ENCODE measurements at places on chromosomes 1 and 21.

GRCh38 chr21:42073145-42074099, 2.3 kb downstream of the UMODL1 start:
- DNase-seq = peak; percentile 18

- DNase-seq = no peak
Observed at GRCh38 chr1:244992833-244993232, 128.5 kb upstream of the HNRNPU start.

DNA sequence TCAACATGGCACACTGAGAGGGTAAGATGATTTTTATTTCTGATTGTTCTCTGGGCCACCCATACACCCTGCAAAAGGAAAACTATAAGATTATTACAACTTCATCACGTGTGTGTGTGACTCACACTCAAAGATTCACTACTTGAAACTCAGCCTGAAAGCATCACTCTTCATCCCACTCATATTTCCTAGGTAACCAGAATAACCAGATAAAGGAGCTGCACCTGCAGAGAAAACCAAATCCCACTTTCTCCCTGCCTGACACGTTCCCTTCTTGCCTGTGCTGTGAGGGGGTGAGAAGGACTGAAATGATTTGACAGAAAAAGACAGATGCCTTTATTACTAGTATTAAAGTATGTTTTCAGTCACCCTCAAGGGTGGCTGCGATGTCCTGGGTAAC, 131.6 kb downstream of the TGFBR3 start:
- DNase-seq = peak; percentile 51

DNA sequence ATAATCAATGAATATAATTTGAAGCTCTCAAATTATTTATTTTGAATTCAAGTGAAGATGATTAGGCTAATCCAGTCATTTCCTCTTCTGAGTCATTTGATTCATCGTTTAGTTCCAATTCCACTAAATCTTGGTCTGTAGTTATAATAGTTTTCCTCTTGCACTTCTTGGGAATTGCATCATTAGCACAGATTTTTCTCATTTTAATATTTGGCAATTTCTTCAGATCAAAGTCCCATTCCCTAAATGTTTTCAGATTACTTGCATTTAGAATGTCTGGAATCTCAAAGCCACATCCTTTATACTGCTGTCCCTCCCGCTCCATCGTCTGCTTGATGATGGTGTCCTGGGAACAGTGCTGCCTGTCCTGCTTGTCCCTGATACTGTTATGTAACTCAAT, 43.5 kb downstream of the MAST2 start:
- peak; percentile 4 for DNase-seq

DNA sequence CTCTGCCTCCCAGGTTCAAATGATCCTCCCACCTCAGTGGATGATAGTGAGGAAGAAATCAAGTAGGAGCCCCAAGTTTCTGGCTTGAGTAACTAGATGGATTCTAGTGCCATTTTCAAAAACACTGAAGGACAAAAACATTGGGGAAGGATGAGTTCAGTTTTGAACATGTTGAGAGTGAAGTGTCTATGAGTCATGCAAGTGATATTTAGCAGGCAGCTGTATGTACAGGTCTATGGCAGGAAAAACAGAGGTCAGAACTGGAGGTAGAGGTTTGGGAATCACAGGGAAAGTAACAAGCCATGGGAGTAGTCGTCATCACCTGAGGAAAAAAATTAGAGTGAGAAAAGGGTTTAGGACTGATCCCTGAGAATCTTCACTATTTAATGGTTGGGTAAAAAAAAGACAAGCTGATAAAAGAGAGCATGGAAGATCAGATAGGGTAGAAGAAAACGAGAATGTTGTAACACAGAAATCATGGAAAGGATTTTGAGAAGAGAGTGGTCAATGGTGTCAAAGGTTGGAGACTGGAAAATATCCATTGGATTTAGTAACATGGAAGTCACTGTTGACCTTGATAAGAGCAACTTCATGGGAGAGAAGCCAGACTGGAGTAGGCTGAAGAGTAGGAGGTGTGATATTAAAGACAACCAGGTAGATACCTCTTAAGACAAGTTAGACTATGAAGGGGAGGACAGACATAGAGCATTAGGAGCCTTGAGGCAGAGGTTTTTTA, 53.1 kb downstream of the DIPK1A start:
- peak; percentile 63 for DNase-seq

DNA sequence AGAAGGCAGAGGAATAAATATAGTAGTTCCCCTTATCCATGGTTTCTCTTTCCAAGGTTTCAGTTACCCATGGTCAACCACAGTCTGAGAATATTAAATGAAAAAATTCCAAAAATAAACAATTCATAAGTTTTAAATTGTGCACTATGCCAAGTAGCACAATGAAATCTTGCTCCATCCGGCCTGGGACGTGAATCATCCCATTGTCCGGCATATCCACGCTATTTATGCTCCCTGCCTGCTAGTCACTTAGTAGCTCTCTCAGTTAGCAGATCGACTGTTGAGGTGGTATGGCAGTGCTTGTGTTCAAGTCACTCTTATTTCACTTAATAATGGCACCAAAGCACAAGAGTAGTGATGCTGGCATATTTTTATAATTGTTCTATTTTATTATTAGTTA, 58.6 kb upstream of the ARHGAP29 start:
- peak; percentile 79 for DNase-seq

- no peak for DNase-seq
Observed at GRCh38 chr1:245599371-245600174, 444.8 kb downstream of the KIF26B start.

GRCh38 chr1:10361515-10361914, 37.3 kb upstream of the PGD start:
- no peak for DNase-seq

DNA sequence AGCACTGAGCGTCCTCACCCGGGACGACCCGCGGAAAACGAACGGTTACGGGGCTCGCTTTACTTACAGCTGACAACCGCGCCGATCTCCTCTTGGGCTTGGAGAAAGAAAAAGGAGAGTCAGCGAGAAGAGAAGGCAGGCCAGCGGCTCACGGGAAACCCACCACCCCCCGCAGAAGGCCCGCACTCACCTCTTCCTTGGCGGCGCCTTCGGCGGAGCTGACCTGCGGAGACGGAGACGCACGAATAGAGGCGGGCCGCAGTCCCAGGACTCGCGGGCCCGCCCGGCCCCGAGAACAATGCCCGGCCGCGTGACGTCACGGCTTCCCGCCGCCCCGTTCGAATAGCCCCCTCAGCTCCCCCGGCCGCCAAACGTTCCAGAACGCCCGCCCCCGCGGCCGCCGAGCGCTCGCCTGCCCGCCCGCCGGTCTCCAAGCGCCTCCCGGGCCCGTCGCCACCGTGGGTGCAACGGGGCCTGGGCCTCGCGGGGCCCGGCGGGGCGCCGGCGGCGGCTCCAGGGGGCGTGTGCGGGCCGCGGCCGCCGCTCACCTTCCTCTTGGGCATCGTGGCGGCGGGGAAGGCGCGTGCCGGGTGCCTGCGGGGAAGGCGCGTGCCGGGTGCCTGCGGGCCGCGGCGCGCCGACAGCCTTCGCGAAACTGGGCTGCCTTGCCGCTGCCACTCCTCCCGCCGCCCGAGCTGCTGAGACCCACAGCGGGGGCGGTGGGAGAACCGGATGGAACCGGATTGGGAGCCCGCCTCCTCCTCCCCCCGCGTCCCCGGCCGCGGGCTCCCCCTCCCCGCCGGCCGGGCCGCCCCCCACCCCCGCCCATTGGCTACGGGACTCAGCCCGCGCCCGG, at the start of gene HMGN1:
Gene HMGN1, minus strand, starts transcription at position 734 of the 856 bp plus-strand sequence. Its CDS starts 171 bp downstream, at position 563.
- peak; percentile 67 for DNase-seq

- peak; percentile 30 for DNase-seq
Observed at GRCh38 chr1:234132795-234133194, 228.3 kb downstream of the SLC35F3 start.

DNA sequence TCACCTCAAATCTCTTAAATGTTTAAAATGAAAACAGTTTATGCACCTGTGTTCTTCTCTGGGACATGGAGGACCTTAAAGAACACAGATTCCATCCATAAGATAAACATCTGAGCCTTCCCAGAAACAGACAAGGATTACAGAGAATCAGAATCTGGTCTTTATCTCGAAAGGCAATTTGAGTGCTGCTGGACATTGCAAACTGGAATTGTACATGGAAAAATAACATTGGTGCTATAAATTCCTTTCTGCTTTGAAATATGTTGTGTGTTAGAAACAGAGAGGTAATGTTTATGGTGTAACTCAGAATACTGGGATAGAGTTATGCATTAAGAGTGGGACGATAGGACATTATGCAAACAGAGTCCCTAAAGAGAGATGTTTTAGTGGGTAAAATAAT, 6.6 kb upstream of the DDR2 start:
- DNase-seq = no peak

DNA sequence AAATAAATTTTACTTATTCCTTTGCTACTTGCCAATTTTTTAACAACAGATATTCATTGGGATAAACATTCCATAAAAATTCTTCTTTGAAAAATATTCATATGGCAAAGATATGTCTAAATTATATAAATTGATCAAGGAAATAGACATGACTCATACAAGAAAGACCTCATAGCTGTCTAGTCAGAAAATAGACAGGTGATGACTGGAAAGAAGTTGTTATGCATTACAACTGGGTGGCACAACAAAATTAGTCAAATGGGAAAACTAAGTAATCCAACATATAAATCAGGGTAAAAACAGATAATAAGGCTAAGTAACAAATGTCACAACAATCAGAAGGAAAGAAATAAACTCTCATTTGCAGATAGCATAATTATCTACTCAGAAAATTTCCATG, 92.0 kb downstream of the USH2A start:
- no peak for DNase-seq

DNA sequence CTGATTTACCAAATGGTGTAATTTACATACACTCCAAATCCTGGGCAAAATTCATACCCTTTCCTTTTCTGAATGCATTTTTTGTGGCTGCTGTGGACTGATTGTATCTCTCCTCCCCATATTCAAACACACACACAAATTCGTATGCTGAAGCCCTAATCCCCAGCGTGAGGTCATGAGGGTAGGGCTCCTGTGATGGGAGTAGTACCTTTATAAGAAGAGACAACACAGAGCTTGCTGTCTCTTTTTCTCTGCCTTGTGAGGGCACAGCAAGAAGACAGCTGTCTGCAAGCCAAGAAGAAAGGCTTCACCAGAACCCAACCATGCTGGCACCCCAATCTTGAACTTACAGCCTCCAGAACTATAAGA, 24.4 kb downstream of the DUSP10 start:
- no peak for DNase-seq

DNA sequence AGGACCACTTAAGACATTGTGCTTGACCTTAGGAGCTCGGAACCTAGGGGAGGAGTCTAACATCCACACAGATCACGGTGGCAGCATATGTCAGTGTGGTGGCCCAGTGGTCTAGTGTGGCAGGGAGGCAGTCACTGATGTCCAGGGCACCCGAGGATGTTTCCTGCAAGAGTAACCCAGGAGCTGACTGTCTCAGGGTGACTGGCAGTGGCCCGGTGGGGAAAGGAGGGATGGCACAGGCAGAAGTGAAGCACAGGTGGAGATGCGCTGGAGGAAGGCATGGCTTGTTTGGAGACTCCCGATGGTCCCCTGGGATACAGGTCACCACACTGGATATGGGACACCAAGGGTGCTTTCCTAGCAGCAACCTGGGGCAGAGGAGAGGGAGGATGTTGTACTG, 16.3 kb downstream of the CHIT1 start:
- DNase-seq = no peak

GRCh38 chr1:200670242-200671118, 773 bp upstream of the DDX59 start:
- no peak for DNase-seq

GRCh38 chr1:211975152-211975941, 60.0 kb downstream of the INTS7 start:
- no peak for DNase-seq

DNA sequence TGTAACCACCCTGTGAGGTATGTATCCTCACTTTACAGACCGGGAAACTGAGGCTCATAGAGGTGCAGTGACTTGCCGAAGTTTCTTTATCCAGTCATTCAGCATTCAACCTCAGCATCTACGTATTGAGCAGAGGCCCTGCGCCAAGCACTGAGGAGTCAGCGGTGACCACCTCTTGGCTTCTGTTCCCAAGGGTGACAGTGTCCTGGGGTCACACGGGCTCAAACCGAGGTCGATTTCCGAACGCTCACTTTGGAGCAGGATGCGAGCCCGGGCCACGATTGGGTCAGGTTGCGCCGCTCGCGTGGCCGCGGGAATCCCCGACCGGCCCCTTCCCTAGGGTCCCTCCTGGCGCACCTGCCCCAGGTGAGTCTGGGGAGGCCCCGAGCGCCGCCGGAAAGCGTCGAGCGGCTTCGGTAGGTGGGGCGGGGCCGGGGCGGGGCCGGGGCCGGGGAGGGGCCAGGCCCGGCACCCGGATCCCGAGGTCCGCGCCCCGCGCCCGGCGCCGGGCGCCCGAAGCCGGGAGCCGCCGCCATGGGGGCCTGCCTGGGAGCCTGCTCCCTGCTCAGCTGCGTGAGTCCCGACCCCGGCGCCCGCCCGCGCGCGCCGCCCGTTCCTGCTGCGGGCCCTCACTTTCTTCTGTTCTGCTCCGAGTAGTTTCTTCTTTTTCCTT, at the start of gene SERINC2:
Gene SERINC2, plus strand, starts transcription at position 482 of the 673 bp plus-strand sequence. Its CDS starts 53 bp downstream, at position 535.
- peak; percentile 71 for DNase-seq

DNA sequence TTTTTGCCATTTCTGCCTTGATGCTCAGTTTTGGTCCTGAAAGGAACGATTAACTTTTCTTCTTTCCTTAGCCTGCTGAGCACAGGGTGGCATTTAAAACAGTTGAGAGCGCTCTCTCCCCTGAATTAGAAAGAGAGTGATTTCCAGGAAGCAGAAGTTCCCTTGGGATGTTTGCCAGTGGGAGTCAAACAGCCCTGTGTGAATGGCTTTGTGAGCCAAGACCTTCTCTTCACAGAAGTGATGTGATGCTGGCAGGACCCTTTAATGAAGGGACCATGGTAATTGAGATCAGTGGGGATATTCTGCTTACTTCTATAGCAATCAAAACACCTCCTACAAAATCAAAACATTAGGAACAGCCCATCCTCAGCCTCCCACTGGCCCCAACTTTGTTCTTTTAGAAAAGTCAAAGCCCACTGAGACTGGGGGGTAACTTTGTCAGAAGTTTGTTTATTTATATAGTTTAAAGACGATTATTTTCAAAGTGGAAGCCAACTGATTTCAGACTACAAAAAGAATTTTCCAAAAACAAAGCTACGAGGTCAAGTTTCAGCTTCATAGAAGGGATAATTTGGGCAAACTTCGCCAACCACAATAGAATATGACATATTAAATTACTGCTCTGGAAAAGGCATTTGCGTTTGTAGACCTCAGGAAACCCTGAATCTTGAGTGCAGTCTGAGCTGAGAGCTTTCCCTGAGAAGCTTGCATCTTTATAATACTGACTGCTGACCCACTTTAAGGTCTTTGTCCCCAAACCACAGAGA, 122.7 kb downstream of the GABPA start:
- no peak for DNase-seq

DNA sequence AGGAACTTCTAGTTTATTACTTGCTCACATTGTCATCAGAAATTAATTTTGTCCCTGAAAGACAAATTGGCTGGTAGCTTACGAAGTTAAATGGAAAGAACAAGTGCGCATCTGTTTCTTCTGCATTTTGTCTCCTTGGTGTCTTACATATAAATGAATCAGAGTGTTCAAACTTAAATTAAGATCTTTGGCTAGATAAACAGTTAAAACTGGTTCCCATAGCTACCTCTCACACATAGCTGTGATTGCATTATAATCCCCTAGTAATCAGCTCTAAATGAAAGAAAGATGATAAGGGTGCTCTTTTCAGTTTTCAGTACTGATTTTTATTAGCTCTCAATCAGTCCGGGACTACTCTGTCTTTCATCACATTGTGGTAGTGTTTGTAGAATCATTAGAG, 124.2 kb upstream of the LMO4 start:
- no peak for DNase-seq

All from PC-3 (cell line).